Kidney tubule cell (primary cell): ENCODE measurements at places on chromosomes 12 and 14.

DNA sequence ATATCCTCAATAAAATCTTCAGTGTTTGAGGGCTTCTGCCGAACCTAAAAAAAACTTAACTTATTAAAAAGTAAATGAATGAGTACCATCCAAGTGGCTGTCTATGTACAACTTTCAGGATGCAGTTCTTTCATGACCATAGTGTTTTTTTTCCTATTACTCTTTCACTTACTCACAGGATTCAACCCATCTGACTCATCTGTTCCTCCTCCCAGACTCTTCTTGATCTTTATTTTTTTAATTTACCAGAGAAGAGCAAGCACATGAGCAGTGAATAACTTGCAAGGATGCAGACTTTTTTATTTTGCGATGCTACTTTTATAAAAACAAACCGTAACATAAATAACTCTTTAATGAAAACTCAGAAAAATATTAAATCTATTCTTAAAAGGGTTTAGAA is 24.5 kb downstream of the RECQL start:
- DNase-seq = peak; percentile 40

DNA sequence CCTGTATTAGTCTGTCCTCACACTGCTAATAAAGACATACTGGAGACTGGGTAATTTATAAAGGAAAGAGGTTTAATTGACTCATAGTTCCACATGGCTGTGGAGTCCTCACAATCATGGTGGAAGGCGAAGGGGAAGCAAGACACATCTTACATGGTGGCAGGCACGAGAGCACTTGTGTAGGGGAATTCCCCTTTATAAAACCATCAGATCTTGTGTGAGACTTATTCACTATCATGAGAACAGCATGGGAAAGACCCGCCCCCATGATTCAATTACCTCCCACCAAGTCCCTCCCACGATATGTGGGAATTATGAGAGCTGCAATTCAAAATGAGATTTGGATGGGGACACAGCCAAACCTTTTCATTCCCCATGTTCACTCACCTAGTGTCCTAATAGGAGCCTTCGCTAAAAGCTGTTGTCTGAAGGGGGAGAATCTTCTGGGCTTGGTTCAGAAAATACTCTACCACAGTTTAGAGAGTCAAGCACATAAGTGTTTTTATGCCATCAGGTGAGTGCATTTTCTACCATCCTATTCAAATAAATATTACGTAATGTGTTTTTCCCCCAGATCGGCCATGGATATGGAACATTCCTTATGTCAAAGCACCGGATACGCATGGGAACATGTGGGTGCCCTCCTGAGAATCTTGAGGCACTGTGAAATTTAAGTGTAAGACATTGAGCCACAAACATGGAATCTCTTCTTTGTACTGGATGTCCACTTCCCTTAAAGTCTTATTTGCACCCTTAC is 19.1 kb upstream of the KCNK13 start:
- DNase-seq = no peak

DNA sequence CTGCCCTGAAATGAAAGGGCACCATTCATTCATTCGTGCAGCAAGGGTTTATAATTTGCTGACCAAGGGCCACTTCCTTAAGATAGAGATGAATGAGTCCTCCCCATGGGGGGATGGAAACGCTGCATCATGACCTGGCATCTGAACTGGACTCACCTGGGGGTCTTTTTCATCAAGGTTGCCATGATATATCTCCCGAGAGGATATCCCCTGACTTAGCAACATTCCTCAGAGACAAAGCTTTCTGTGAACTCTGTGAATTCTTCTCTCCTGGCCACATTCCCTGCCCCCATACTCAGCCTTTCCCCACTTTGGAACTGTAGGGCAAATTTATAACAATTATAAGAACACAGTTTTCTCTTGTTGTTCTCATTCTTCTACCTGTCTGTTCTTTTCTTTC is 30.8 kb downstream of the SRRM4 start:
- DNase-seq = no peak

- DNase-seq = no peak
Observed at GRCh38 chr12:12590961-12591360, 20.7 kb upstream of the CREBL2 start.

GRCh38 chr14:95123891-95124579 is 33.3 kb downstream of the DICER1 start:
- no peak for DNase-seq

- DNase-seq = no peak
Observed at GRCh38 chr12:3751151-3752095, 1.5 kb downstream of the CRACR2A start.

- DNase-seq = no peak
Observed at GRCh38 chr14:72891666-72892102, 2.2 kb downstream of the DPF3 start.

GRCh38 chr14:85002846-85003245 is 527.1 kb upstream of the FLRT2 start:
- no peak for DNase-seq

DNA sequence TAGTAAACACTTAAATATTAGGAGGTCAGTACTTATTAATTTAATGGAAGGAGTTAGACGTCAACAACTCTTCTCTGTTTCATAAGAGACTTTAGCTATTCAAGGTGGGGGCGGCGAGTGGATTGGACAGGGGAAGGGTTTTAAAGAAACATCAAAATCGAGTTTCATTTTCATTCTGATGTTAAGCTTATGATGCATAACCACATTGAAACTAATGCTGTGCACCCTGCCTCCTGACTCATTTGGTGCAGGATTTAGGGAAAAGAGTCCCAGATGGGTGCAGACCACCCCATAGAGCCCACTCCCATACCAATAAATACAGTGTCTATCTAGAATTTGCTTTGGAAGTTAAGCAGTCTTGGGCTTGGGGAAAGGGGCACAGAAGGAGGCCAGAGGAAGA is 7.4 kb downstream of the ZBTB39 start:
- no peak for DNase-seq

GRCh38 chr12:24879644-24880043 is 69.3 kb downstream of the BCAT1 start:
- peak; percentile 29 for DNase-seq
